ENCODE measurements at places on chromosomes 7 and 10.

DNA sequence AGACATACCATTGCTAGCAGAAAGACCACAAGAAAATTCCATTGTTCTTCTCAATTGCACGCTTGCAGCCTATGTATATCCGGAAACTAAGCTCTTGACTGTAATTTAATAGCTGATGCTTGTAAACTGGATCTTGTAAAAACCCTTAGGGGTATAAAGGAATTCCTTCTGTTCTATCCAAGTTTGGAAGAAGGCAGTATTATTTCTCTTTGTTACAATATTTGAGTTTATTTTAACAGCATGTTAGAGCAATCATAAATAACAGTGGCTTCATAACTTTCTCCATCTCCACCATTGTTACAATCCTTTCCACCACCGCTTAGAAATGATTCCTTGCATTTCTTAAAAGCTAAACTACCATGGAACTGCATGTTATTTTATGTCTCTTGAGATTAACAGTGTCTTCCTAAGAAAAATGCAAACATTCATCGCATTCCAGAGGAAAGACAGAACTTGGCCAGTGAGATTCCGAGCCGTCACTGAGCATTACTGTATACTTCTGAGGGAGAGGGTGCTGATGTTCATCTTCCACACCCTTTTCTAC, 92.5 kb downstream of the TRIL start:
- DNase-seq, result no peak

- no peak for DNase-seq
Observed at GRCh38 chr7:81173766-81174281, 255.0 kb upstream of the SEMA3C start.

DNA sequence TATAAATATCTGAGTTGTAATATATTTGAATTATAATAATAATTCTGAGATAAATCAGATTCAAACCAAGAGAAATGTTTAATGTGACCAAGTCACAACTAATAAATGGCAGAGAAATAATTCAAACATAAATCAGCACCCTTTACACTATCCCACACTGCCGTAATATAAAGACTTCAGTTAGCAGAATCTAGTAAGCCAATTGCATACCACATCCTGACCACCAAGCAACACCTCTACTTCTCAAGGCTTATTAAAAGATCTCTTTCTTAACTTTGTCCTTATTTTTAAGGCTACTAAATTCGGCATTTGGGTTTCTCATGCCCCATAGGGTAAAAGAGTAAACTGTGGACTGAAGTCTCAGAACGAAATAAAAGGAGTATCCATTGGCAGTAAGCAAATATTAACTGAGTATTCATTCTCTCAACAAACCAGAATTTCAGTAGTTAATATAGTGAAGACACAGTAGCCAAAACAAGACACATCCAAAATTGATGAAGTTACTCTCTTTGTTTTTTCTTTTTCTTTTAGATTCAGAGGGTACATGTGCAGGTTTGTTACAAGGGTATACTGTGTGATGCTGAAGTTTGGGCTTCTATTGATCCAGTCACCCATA, 14.8 kb downstream of the ACBD5 start:
- DNase-seq, result no peak

- no peak for DNase-seq
Observed at GRCh38 chr7:27151931-27152815, at the start of gene HOXA3. HOXA3 (minus strand) TSS chr7:27152583; CDS start chr7:27110640, 41,943 bp downstream.

GRCh38 chr10:43386981-43387677, 15.7 kb downstream of the FXYD4 start:
- no peak for DNase-seq

DNA sequence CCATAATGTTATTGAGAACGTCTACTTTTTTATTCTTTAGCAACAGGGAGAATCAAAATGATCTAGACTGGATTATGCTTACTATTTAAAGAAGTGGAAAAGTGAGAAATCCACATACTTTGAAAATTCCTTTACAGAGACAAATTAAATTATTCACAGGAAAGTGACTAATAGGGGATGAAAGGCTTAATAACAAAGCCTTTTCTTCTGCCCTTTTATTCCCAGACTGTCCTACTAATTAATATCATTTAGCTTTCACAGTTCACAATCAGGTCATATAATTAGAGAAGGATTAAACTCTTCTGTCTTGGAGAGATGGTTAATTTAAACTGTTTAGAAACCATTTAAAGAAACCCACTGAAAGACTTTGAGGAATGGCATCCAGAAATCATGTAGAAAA, 58.8 kb downstream of the ARL4A start:
- DNase-seq, result no peak
